Nephron progenitor cell (in vitro differentiated cells): ENCODE measurements at places on chromosomes 16 and 17.

DNA sequence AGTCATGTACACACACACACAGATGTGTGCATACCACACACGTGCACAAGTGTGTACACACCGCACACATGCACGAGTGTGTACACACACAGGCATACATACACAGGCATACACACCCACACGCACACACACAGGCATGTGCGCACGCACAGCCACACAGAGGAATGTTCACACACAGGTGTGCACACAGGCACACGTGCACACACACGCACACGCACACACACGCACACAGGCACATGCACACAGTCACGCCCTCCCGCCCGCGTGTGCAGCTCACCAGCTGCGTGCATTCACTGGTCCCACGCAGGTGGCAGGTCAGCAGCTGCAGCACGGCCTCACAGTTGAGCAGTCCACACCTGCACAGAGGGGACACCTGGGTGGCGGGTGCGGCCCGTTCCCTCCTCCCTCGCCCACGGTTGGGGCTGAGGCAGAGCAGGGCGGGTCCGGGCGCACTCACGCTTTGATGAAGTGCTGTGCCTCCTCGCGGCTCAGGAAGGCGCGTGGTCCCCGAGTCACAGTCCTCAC, 7.7 kb downstream of the TEPSIN start:
- DNase-seq = no peak

- DNase-seq = no peak
Measured at GRCh38 chr16:48133455-48134211, 22.2 kb downstream of the ABCC12 start.

DNA sequence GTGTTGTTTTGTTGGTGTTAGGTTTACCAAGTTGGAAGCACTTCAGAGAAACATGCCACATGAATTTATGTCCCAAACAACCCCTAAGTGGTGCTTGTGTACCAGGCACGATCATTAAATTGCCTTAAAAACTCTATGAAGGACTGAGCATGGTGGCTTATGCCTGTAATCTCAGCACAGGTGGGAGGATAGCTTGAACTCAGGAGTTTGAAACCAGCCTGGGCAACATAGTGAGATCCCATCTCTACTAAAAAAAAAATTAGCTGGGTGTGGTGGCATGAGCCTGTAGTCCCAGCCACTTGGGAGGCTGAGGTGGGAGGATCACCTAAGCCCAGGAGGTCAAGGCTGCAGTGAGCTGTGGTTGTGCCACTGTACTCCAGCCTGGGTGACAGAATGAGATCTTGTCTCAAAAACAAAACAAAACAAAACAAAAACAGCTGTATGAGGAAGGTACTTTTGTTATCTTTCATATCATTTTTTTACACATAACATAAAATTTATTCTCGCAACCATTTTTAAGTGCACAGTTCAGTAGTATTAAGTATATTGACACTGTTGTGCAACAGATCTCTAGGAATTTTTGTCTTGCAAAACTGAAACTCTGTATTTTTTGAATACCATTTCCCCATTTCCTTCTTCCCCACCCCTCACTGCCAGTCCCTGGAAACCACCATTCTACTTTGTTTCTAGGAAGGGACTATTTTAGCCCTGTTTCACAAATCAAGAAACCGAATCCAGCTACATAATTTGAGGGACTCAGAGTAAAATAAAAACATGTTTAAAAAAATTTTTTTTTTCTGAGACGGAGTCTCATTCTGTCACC, 14.3 kb upstream of the RBBP6 start:
- no peak for DNase-seq

GRCh38 chr16:57648125-57648524, 19.7 kb downstream of the ADGRG1 start:
- DNase-seq = no peak

GRCh38 chr16:72925631-72925979, 122.3 kb downstream of the ZFHX3 start:
- DNase-seq = no peak

DNA sequence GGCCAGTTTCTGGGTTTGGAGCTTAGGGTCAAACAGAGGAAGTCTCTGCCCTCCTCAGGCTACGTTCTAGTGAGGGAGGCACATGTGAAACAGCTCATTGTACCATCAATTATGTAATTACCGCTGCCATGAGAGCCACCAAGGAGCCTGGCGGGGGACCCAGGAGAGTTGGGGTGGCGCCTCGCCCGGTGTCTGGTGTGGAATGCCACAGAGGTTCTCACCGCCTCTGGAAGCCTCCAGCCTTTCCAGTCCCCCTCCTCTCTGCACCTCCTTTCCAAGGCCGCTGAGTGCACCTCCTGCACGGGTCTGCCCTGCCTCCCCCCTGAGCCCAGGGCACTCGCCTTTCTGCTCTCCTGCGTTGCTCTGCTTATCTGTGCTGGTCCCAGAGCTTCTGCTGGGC, 51.4 kb downstream of the SREBF1 start:
- DNase-seq = no peak

DNA sequence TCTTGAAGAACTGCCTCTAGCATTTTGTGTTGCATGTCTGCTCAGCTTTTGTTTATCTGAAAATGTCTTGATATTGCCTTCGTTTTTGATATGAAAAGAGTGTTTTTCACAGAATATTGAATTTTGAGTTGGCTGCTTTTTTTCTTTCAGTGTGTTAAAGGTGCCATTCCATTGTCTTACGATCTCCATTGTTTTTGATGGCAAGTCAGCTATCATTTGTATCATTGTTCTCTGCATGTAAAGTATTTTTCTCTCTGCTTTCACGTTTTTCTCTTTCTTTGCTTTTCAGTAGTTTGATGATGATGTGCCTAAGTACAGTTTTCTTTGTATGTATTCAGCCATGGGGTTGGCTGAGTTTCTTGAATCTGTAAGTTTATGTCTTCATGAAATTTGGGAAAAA, 57.0 kb downstream of the AIPL1 start:
- no peak for DNase-seq

- no peak for DNase-seq
Measured at GRCh38 chr17:1022278-1023024, 25.5 kb downstream of the TIMM22 start.

DNA sequence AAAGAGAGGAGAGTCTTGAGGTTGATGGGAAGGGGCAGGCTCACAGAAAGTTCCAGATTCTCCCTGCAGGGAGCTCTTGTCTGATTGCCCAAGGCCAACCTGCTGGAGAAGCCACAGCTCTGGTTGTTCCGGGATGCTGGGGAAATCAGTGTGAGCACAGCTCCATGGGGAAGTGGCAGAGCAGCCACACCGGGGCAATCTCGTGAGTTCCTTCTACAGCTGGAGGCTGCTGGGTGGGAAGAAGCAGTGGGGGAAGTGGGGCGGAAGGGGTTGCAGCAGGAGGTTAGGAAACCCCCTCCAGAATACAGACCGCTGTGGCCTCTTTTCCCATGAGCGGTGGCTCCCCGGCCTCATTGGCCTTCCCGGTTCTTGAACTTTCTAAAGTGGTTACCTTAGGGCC, 34.0 kb downstream of the KIAA0513 start:
- DNase-seq = no peak

DNA sequence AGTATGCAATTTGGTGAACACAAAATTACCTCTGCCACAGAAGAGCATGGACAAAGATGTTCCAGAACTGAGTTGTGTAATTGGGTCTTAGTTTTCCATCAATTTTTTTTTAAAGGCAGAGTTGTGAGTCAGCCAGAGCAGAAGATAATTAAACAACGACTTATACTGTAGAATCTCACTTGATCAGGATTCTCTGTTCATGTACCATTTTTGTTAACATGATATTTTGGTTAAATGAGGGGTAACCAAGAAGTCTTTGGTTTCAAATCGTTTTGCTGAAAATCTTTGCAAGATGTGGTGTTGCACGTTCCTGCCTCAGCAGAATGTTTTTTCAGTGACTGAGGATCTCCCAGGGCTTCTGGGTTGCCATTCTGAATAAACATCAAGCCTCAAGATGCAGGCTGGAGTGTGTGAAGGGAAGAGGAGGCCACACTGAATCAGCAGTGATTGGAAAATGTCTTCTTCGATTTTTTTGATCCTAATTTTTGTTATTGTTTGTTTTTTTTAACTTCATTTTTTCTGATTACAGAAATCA, 232.6 kb upstream of the IRX3 start:
- DNase-seq = no peak

DNA sequence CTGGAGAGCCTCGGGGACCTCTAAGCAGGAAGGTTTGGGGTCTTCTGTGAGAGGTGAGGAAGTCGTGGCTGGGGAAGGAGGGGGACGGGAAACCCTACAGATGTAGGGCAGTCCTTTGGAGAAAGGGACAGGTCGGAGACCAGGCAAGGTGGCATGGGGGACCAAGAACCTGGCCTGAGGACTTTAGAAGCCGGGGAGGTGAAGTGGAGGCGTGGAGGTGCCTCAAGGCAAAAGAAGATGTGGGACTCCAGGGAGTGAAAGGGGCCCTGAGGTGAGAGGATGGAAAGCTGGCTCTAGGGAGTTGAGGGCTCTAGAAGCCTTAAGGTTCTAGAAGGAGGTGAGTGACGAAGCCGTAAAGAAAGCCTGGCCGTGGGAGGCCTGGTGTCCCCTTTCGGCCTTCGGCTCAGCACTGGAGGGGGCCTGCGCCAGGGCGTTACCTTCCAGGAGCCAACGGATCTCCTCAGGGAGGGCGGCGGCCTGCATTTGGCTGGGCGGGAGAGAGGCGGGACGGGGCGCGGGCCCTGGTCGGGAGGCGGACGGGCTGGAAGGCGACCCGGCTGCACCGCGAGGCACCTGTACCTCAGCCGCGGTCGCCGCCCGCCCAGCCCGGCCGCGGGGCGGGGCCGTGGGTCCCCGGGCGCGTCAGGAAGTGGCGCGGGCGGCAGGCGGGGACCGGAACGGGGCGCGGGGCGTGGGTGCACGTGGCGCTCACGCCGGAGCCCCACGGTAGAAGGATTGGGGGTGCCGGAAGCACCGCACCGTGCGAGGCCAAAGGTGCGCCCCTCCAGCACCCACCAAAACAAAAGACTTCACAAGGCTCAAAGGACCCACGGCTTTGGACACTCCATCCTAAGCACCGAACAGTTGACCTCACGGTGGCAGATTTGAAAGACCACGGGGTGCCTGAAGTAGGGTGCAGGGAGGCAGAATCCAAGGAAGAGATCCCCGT, at the start of gene SKAP1:
Gene SKAP1 (minus strand): TSS at position 577 of the 949 bp plus-strand sequence.
- peak; percentile 56 for DNase-seq

DNA sequence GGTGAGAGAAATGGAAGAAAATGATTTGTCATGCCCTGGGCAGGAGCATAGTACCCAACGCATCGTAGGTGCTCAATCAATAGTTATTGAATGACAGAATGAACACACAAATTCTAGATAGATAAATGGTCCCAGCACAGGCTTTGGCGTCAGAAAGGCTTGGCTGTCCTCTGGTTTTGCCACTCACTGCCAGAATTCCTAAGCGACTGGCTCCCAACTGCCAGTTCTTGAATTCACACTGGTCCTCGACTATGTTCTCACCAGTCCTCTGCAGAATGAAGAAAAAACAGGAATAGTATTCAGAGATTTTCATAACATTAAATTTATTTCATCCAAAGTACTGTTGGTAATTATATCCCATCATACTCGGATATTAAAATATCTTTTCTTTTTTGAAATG, 163.1 kb upstream of the NOL11 start:
- no peak for DNase-seq

DNA sequence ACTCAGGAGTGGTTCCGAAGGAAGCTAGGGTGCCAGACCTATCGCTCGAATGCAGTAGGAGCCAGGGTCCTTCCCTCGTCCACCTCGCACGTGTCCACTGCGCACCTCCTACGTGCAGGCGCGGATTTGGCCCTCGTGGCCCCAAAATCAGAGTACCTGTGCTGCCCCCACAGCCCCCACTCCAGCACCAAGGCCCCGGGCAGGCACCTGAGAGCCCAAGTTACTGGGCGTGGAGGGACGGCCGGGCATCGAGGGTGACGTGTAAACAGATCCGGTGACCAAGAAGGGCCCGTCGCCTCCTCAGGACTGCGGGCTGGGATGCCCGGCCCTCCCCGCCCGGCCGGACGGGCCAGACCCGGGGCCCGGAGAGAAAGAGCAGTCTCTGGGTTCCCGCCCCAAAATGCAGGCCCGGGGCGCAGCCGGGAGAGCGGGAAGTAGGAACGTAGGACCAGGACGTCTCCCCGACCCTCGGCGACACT, 492 bp downstream of the SLC25A39 start:
- no peak for DNase-seq

GRCh38 chr16:3086596-3087242, 12.4 kb downstream of the ZSCAN10 start:
- DNase-seq = no peak

GRCh38 chr16:79863128-79864031, 262.8 kb upstream of the MAF start:
- no peak for DNase-seq

DNA sequence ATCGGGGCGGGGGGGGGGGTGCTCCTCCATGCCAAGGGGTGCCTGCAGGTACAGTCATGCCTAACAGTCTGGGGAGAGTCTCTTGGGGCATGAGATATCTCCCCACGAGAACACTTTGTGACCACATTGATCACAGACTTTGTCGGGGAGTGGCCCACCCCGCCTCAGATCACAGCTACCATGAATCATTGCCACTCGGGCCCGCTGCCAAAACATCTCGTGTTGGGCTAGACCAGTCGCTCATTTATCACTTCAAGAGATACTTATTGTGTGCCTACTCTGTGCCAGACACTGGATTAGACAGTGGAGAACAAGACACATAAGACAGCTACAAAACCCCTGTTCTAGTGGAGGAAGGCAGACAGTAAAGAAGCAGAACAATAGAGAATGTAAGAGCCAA, 72.6 kb downstream of the CLEC16A start:
- DNase-seq = no peak

GRCh38 chr17:3447625-3448024, 14.0 kb upstream of the OR1E2 start:
- DNase-seq = no peak

- peak; percentile 31 for DNase-seq
Measured at GRCh38 chr17:12395733-12396354, 269.8 kb upstream of the MYOCD start.

DNA sequence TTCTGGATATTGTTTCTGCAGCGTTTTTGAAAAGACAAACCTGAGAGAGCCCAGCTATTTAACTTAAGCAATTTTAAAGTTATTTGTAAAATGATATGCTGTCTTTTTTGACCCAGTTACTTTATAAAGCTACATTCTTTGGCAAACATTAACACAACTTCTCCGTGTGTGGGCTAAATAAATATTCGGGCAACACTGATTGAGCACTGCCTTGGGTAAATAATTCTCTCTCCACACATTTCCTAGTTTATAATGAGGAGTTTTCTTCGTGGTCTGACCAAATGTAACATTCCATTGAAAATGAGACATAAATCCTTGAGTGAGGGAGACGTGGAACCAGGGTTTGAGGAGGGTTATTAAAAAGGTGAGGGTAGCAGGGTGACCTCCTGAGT, 142.8 kb downstream of the WWOX start:
- no peak for DNase-seq

GRCh38 chr16:15459791-15460190, 25.4 kb downstream of the BMERB1 start:
- no peak for DNase-seq

- no peak for DNase-seq
Measured at GRCh38 chr16:8828541-8829165, 31.0 kb downstream of the PMM2 start.
